ENCODE measurements at places on chromosomes 1 and 21.
A peak's percentile ranks its signal among the peaks of the same experiment; 100 is the strongest.

GRCh38 chr1:110548381-110548780, 29.4 kb upstream of the KCNA10 start:
- no peak for DNase-seq

DNA sequence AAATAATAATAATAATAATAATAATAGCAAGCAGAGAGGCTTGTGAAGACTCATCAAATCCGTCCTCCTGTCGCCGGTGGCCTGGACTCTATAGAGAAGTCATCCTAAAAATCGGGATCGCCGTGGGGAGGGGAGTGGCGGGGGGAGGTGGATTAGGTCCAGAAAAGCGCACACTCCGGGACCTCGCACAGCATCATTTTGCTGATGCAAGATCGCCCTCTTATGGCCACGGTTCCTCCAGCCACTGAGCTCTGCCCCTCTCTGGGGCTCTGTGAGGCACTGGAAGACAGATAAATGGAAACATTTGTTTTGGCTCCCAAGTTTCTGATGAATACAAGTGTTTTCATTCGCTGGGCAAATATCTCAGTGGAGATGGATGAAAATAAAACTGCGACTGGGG, 612.0 kb downstream of the MATN1 start:
- DNase-seq = no peak

GRCh38 chr1:226633541-226634165, 85.1 kb downstream of the STUM start:
- no peak for DNase-seq

DNA sequence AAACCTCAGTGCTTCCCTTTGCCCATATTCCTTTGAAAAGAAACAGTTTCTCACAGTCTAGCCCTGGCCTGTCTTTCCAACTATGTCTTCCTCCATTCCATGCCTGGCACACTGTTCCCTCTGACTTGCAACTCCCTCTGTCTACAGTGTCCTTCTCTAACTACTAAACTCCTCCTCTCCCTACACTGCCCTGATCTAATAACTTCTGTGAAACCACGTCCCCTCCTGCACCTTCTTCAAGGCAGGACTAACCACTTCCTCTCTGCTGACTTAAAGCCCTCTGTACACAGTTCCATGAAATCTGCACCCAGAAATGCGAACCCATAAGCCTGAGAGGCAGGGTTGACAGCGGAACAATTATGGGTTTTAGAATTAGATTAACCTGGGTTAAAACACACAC, 62.2 kb upstream of the ATP1B1 start:
- no peak for DNase-seq

DNA sequence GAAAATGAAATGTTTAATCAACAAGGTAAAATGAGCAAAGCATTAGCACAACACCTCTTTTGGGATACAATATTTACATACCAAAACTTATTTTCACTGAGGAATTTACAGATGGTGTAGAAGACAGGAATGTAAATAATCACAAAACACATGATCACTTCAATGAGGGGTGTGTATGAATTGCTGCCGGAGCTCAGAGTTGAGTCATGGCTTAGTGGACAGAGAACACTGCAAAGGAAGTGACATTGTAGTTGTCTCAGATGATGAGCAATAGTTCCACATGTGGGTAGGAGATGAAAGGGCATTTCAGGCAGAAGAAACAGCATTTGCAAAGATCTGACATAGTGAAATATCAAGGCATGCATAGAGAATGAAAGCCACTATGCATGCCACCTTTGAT, 5.6 kb upstream of the KPRP start:
- no peak for DNase-seq

DNA sequence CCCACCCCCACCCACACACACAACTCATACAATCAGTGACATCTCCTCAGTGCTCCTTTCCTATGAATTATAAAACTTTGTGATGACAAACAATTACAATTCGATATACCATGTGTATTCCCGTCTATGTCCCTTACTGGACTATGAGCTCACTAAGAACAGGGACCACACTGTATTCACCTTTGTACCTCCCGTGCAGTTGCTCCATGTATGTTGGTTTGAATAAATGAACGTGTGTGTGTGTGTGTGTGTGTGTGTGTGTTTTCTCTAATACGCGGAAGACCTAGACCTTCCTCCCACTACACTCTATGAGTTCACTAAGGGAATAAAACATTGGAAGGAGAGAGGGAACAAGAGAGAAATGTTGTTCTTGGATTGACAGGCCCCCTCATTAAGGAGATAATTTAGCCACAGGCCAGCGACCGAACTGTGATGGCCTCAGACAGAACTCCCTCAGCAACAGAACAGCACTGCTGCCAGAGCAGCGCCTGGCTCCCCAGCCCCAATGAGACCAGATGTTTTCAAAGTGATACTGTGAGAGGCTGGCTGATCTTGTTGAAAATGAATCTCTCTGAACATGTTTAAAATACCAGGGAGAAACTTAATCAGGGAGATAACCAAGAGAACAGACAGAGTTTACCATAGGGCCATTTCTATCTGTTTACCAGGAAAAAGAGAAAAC, 21.7 kb downstream of the BCAR3 start:
- DNase-seq = no peak

DNA sequence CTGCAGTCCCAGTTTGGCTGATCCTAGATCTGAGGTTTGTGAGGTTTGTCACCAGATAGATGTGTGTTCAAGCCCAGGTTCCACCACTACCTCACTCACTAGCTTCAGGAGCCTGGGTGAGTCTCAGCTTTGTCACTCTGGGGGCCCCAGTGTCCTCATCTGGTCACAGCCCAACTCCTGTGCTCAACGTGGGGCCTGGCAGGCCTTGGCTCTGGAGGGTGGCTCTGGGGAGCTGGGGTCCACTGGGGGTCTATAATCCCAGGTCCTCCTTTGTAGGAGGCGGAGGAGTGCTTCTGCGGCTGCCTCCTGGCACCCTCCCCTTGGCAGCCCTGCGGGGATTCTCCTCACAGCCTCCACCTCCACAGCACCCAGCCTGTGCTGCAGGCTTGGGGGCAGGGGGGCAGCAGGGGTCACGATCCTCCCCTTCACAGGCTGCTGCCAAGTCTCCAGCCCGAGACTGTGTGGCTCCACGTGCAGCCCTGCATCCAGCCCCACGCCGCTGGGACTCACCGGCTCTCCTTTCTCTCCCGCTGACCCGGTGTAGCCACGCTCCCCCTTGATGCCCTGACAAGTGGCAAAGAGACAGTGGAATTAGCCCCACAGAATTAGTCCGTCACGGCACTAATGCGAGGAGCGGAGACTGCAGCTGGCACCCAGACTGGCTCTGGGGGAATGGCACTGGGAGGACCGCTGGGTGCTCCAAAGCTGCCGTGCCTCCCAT, 22.5 kb upstream of the PEF1 start:
- DNase-seq = no peak

DNA sequence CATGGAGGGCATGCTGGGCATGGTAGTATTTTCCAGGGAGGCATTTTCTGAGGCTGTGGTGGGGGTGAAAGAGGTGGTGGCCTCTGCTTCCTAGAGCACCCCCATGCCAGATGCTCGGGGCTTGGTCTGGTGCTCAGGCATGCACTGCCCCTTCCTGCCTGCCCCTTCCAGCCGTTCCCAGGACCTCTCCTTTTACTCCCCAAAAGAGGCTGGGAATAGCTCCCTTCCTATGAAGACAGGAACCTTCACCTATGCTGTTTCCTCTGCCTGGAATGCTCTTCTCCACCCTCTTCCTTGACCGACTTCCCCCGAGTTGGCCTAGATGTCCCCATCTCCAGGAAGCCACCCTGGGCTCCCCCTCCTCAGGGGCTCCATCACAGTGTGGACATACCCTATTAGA, 9.1 kb downstream of the EDN2 start:
- DNase-seq = no peak

GRCh38 chr1:161743231-161743630, 6.4 kb upstream of the DUSP12 start:
- DNase-seq = no peak

GRCh38 chr1:174028495-174028894, 6.3 kb upstream of the RC3H1 start:
- no peak for DNase-seq

DNA sequence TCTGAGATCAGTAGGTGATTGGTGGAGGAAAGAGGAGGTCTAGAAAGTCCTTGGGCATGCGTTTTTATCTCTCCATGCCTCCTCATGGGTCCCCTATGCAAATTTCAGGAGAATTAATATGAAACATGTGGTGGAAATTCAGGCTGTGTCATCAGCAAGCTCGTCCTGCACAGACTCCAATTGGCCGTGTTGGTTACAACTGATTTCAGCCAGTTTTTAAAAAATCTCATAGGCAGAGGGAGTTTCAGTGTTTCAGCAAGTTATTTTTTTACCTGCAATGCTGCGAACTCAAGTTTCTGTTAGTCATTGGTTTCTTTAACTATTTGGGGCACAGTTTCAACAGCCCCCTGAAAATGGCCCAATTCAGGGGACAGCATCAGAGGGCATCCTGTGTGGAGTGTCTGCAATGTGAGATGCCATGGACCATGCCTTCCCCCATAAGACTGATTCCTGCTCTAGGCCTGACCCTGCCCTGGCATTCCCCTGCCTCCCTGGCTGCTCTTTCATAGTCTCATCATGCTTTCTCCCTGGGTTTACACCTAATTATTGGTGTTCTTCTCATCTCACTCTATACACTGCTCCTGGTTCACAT, 59.9 kb downstream of the C1orf198 start:
- peak; percentile 62 for DNase-seq

GRCh38 chr1:49051647-49052046, 275.0 kb upstream of the BEND5 start:
- no peak for DNase-seq

DNA sequence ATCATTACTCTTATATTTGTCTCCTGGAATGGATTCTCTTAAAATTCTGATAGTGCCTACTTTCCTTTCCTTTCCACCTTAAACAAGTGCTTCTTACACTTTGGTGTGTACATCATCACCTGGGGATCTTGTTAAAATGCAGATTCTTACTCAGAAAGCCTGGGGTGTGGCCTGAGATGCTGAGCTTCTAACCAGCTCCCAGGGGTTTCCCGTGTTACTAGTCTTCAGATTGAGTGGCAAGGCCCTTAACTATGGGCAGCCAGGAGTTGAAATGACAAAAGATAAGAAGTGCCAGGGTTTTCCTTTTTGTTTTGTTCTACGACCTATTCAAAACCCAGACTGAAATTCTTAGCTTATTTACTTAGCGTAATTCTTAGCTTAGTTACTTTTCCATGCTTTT, 159.2 kb downstream of the HFM1 start:
- DNase-seq = no peak

DNA sequence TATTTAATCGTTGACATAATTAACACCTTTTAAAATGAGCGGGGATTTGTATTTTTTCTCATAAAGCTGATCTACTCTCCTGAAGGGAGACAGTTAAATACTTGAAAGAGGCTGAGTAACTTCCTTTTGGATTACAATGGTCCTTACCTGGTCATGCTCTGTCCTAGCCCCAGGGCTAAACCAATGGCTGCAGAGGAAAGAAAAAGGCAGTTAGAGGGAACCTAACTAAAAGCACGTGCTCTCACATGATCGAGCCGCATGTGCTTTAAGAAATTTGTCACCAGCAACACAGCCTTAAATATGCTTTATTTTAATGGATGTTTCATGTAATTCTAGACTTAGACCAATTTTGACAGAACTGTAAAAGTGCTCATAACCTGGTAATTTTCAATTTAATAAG, 132.7 kb downstream of the GPATCH2 start:
- no peak for DNase-seq

GRCh38 chr21:44425895-44426662, 29.2 kb upstream of the LRRC3 start:
- peak; percentile 57 for DNase-seq

DNA sequence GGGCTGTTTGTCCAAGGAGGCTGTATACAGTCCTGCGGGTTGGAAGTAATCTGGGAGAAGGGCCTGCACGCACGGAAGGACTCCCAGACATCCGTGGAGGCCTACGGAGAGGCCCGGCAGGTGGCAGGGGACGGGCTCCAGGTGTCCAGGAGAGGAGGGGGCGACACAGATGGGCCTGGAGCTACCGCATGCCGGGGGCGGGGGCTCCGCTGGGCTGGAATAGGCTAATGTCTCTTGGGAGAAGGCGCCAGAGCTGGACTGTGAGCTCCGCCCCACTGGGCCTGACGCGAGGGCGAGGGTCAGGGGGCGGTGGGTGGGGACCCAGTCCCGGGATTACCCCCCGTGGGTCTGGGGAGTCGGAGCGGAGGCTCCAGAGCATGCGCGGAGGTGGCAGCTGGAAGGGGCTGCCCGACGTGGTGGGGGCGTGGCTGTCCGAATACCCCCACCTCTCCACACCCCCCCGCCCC, 659 bp downstream of the AGO1 start:
- peak; percentile 73 for DNase-seq

DNA sequence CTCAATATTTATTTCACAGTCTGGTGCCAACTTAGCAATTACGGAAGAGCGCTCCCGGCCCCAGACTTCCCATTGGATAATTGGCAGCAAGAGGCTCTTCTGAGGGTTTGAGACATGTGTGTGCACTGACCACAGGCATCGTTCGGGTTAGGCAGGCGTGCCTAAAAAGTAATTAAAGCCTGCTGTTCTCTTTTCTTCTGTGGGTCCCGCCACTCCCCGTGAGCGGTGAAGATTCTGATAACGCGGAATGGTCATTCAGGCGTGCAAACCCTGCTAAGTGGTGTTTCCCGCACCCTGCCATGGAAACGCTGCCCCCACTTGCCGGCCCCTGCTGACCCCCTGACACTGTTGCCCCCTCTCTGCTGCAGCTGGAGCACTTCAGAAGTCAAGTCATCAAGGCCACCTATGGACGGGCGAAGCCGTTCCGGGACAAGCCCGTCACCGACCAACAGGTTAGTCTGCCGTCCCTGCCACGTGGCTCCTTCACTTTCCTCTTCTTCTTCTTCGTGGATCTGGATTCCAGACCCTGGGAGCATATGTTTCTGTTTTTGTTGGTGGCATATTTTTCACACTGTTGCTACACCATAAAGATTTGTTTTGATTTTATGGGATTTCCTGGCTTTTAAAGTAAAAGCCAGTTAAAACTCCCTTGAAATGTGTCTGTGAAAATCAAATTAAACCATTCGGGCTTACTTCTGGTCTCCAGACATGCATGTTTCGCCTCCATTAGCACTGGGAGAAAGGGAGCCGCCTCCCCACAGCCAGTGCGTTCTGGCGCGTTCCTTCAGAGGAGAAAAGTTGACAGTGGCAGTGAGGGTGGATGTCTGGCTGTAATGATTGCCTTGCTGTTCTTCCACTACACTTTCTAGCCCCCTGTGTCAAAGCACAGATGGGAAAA, 79.9 kb downstream of the FHAD1 start:
- DNase-seq = no peak

DNA sequence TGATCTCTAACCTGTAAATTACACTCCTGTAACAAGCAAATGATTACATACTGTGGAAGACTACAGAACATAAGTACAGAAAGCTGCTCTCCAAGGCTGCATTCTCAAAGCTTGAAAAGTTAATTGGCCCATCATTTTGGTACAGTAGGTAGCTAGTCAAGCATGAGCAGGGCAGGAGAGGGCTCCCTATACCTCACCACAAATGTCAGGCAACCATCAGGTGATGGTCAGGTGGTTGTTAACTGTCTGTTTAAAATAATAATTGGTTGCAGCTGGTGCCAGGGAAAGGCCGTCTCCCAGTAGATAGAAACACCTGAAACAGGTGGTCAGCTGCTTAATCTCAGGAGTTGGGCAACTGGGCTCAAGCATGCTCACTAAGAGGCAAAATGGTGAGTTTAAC, 13.1 kb upstream of the SLC1A7 start:
- no peak for DNase-seq

GRCh38 chr1:183234660-183235476, 48.8 kb downstream of the LAMC2 start:
- DNase-seq = peak; percentile 79

- no peak for DNase-seq
Observed at GRCh38 chr1:109247401-109248365, 1.7 kb upstream of the CELSR2 start.

Data from left forelimb (tissue), 1 donor.